Sigmoid colon (tissue), 7 donors: ENCODE measurements at places on chromosomes 5 and 9. TPM values are rescaled to one million over a fixed set of nuclear protein-coding genes. Genes with fewer than 3 reads are reported as not detected.

The IFNA21 gene
- not detected for total RNA-seq

The GMCL2 gene
- total RNA-seq, result not detected

The F12 gene
- total RNA-seq, result 0.83 TPM

The SLC6A18 gene
- not detected for total RNA-seq

The AGXT2 gene
- total RNA-seq, result not detected

- no peak for DNase-seq
Measured at GRCh38 chr9:113155911-113156588, 5.2 kb downstream of the SLC31A2 start.

DNA sequence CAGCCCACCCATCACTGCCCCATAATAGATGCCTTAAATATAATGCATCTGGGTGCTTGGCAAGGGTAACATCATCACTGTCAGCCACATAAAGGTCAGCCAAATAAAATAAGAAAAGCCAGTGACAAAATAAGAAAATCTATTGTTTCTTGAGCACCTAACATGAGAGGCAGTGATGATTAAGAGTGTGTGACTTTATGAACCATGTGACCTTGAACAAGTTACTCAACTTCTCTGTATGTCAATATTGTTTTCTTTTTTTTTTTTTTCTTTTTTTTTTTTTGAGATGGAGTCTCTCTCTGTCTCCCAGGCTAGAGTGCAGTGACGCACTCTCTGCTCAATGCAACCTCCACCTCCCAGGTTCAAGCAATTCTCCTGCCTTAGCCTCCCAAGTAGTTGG lies 98.7 kb downstream of the CDK5RAP2 start:
- DNase-seq, result no peak

GRCh38 chr9:133995012-133995896 lies 3.1 kb upstream of the VAV2 start:
- no peak for DNase-seq

DNA sequence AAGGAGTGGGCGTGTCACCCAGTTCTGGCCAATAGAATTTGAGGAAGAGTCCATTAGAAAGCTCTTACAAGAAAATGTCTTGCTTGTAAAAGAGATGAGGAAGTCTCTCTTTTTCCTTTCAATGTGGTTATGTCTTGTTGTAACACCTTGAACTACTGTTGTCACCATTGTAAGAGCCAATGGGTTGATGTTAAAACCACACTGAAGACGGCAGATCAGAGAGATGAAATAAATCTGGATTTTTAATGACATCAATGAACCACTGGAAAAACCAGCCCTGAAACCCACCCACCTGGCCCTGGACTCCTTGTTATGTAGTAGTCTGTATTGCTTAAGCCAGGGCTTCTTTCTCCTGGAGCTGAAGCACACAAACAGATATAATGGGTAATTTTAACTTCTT lies 83.8 kb upstream of the ERCC6L2 start:
- DNase-seq, result no peak

DNA sequence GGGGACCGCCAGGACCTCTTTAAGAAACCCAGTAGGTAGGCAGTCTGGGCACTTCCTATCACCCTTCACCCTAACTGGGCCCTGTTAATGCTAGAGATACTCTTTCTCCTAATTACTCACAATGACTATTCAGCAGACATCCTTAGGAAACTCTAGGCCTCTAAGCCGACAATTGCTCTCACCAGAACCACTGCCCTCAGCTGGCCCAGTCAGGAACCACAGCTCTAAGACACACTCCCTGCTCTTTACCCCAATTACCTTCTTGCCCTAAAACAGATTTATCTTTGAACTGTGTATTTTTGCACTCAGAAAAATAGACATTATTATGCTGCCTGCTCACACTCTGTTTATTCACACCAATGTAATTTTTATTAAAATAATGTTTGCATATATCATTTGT lies 432.6 kb upstream of the SLC30A5 start:
- DNase-seq, result no peak

GRCh38 chr9:110691002-110691549 lies 22.5 kb downstream of the MUSK start:
- no peak for DNase-seq

DNA sequence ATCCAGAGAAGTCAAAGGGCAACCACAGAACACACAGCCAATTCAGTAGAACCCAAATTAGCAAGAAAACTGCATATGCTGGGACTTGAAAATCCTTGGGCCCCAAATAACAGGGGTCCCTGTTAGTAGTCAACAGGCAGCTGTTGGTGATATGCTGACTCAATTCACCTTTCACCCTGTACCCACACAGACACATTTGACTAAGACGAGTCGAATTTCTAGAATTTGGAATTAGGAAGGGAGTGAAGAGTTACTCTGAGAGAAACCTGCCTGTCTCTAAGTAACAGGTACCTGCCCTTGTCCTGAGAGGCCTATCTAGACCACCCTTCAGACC lies 821 bp upstream of the VCP start:
- no peak for DNase-seq
